ENCODE measurements at places on chromosomes 4 and X.

- DNase-seq: no peak
Measured at GRCh38 chrX:85994797-85995196, 52.6 kb downstream of the CHM start.

- DNase-seq: no peak
Measured at GRCh38 chrX:153643431-153644351, 3.3 kb upstream of the DUSP9 start.

GRCh38 chrX:12979026-12979607 is 4.2 kb downstream of the TMSB4X start:
- no peak for DNase-seq

- no peak for DNase-seq
Measured at GRCh38 chr4:38202242-38202641, 242.0 kb downstream of the PTTG2 start.

GRCh38 chr4:171875291-171875690 is 62.1 kb downstream of the GALNTL6 start:
- DNase-seq: no peak

DNA sequence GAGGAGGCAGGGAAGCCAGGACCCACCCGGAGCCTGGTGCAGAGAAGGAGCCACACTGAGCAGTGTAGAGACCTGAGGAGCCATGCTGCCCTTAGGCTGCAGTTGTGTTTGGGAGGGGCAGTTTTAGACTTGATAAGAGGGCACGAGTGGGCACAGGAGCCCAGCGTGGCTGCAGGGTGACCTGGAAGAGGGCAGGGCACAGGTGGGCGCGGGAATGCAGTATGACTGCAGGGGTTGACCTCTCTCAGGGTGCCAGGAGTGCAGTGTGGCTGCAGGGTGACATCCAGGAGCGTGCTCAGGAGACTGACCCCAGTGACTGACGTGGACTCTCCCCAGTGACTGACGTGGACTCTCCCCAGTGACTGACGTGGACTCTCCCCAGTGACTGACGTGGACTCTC is 14.6 kb upstream of the WDR1 start:
- DNase-seq: no peak

- no peak for DNase-seq
Measured at GRCh38 chr4:150302553-150302952, 224.3 kb downstream of the DCLK2 start.

DNA sequence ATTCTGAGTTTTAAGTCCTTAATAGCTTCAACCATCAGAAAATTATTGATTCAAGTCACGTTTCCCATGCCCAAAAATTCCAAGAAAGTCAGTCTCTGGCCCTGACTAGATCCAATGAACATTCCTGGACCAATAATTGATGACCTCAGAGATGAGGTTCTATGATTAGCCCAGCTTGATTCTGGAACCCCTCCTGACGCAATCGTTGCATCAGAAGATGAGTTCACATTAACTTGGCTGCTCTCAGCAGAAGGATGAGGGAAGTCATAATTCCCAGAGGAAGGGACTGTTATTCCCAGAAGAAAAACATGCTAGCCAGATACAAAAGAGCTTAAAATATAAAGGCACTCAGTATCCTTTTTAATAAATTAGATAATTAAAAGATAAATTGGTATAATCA is 34.3 kb upstream of the CPEB2 start:
- DNase-seq: no peak

DNA sequence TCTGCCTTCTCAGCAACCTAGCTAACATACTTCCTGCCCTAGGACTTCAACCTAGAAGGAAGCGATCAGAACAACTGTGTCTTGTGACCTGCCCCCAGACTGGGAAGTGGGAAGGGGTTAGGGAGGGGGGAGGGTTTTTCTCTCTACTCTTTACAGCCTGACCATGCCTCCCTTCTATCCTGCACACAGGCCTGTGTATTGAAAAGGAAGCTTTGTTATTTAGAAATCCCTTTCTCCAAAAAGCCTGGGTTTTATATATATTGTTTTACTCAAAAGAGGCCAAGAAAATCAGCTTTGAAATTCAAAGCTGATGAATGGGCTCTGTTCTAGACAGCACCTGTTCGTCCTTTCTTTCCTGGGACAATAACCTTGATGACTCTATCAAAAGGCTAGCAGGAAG is 35.2 kb upstream of the SMS start:
- DNase-seq: no peak

DNA sequence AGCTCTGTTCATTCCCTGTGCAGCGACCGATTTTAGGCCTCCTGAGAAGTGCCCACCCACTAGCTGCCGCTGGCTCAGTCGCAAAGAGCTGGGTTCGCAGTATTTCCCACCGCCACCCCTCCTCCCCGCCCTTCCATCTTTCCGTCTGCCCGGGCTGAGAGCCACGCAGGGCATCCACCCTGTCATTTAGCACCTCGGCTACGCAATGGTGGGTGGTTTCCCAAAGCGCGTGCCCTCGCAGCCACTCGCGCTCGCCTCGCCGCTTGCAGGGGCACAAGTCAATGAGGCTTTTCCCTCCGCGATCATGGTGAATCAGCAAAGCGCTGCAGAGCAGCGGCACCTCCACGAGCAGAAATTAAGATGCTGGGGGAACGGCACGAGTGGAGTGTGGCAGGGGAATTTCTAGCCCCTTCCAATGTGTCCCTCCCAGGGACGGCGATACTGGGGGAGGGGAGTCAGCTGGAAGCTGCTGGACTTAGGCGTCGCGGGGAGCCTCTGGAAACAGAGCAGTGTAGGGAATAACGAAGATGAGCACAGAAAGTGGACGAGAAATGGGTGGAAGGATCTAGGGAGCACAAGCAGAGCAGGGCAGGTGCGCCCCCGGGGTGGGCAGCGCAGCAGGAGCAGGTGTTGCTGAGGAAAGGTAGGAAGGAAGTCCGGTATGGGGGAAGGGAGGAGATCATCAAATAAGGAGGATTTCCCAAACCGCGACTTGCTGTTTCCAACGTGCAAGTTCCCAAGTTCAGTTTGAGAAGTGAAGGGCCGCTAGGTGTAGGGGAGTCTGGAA is 2.4 kb upstream of the PTCHD1 start:
- no peak for DNase-seq

DNA sequence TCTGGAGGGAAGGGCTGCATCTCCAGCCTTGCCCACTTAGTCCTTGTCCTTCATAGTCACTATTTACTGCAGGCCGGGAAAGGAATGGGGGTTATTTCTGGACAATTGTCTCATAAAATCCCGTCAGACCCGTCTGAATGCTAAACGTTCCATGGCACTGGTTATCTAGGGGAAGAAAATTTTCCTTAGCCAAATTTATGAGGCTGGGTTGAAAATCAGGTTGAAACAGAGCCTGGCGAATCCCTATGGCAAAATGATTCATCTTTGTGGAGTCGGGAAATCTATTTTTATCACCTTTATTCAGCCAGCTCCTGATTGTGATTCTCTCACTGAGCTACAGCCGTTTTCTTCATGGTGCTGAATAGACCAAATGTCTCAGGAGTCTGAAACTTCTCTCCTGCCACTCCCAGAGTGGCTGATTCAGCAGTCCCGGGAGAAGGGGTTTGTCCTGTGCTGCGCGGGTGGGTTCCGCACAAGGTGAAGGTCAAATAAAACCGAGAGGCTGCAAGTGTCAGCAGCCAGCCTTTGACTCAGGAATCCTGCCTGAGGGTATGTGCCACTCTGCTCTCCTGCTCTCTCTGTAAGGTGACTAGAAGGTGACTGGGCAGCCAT is 1.0 kb downstream of the LIMCH1 start:
- DNase-seq: no peak

- DNase-seq: no peak
Measured at GRCh38 chr4:130712038-130712437, 1616.1 kb downstream of the C4orf33 start.

GRCh38 chrX:144801786-144802185 is 445.5 kb upstream of the SPANXN1 start:
- no peak for DNase-seq

- no peak for DNase-seq
Measured at GRCh38 chr4:163110442-163110841, 56.2 kb downstream of the NAF1 start.

DNA sequence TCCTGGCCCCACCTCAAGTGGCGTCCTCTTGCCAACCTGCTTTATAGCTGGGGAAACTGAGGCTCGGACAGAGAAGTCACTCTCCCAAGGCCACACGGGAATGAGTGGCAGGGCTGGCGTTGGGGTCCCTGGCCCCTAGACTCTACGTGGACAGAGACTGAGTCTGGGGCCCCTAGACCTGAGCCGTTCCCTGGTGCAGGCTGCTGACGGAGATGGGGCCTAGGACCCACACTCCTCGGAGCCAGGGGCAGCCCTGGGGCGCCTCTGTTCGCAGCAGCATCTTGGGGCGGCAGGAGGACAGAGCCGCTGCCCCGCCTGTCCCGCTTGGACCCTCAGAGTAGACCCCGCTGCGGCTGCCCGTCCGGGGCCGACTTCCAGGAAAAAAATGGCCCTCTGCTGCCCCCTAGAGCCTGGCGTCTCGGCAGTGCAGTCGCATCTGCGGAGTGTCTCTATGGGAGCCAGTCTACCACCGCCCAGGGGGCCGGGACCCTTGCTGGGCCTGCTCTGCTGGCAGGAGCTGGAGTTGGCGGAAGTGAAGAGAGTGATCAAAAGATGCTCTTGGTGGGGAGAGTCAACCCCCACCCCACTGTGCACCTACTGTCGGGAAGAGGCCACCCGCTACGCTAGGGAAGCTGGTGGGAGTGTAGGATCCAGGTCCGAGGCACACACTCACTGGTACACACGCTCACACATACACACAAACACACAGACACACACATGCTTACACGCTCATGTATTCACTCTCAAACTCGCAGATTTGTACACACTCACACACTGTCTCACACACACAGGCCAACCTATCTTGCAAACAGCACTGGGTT is 220.1 kb downstream of the AFAP1 start:
- peak; percentile 13 for DNase-seq

DNA sequence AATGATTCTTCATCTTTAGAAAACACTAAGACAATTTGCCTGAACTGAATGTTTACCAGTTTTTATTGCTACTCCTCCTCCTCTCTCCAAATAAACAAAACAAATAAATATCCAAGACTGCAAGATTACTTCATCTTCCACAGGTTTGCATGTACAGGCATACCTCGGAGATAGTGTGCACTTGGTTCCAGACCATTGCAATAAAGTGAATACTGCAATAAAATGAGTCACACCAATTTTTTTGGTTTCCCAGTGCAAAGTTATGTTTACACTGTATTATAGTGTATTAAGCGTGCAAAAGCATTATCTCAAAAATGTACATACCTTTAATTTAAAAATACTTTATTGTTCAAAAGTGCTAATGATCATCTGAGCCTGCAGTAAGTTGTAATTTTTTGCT is 53.3 kb downstream of the FBXL5 start:
- DNase-seq: no peak

DNA sequence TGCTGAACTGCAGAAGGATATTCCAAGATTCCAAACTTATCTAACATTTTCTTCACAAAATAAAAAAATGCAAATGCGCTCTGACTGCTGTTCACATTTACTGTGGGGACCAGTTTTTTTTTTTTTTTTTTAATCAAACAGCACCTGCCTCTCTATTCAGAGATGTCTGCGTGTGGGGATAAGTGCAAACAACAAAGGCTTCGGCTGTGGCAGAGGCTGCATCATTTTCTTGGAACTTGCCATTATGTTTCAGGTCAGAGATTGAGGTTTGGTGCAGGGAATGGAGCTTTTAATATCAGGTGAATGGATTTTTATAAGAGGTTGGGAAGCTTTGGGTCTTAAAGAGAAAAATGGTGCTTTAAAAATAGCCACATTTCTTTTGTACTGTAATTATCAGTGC is 78.2 kb upstream of the TET2 start:
- no peak for DNase-seq

GRCh38 chr4:156901871-156902270 is 69.7 kb downstream of the PDGFC start:
- no peak for DNase-seq
